CMK (cell line): ENCODE measurements at places on chromosomes 1 and 21.

DNA sequence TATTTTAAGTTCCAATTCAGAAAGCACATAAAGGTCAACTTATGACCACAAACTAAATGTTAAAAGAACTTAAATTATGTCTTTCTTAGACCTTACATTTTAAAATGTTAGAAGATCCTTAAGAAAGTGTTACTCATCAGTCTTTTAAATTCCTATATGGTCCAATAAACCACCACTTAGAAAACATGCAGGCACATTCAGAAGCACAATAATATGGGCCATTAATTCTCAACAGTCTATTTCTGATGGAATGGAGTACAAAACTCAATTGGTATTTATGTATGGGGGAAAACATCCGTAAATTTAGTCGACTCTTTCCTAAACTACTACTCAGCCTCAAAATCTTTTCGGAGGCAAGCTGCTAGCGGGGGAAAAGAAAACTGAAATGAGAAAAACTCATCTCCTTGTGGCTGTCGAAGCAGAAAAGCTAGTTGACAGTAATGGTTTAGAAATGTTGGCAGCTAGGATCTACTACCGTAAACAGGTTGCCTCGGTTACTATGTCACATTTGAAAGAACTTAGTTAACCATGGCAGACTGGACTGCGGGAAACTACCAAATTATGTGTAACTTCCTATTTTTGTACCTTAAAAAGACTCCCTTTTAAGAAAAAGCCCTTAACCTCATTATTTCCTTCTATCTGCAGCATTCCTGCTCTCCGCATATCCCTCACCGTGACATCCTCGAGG is 1.0 kb downstream of the TRMT1L start:
- DNase-seq = no peak

GRCh38 chr1:113930499-113931161 is 1.5 kb downstream of the HIPK1 start:
- DNase-seq = no peak

DNA sequence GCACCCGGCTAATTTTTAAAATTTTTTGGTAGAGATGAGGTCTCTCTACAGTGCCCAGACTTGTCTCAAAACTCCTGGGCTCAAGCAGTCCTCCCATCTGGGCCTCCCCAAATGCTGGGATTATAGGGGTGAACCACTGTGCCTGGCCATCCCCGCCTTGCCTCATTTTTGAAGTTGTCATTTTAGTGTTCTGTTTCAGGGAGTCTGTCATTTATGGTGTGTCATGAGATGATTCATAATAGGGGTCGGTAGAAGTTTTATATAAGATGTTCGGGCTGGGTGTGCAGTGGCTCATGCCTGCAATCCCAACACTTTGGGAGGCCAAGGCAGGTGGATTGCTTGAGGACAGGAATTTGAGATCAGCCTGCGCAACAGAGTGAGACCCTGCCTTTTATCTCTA is 8.5 kb downstream of the PRCC start:
- DNase-seq = no peak

- DNase-seq = no peak
Observed at GRCh38 chr1:13760921-13761320, 60.9 kb downstream of the PRDM2 start.

- DNase-seq = no peak
Observed at GRCh38 chr1:115261496-115261895, 76.6 kb downstream of the NGF start.
